ENCODE measurements at places on chromosomes 12 and 14.

GRCh38 chr12:117318591-117318990, 42.8 kb downstream of the NOS1 start:
- DNase-seq: no peak

DNA sequence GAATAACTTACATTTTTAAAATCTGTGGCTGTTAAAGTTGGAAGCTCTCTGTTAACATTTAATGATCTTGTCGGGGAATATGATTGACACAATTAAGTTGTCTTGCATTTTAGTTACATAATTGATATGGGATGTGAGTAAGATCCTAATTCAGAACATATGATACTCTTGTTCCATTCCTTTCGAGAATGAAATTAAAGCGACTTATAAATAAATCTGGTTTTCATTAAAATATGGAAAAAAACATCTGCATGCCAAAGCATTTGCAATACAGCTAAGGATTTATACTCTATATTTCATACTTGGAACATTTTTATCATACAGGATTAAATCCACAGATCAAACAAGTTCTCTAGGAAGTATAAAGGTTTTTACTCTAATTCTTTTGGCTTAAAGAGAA, 52.0 kb downstream of the SLC38A6 start:
- DNase-seq: no peak

DNA sequence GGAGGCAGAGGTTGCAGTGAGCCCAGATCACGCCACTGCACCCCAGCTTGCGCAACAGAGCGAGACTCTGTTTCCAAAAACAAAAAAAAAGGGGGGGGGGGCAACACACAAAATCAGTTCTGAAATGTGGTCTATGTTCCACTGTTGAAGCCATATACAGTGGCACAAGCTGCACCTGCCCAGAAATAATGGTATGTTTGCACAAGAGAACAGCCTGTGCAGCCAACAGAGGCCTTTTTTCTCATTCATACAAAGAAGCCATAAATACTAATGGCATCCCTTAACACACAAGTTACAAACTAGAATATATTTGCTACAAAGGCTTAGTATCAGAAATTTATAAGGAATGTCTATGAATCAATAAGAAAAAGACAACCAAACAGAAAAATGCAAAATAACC, 37.1 kb downstream of the ITPR2 start:
- no peak for DNase-seq

- DNase-seq: no peak
These were observed 39.5 kb downstream of the PPHLN1 start for GRCh38 chr12:42365486-42365885.

DNA sequence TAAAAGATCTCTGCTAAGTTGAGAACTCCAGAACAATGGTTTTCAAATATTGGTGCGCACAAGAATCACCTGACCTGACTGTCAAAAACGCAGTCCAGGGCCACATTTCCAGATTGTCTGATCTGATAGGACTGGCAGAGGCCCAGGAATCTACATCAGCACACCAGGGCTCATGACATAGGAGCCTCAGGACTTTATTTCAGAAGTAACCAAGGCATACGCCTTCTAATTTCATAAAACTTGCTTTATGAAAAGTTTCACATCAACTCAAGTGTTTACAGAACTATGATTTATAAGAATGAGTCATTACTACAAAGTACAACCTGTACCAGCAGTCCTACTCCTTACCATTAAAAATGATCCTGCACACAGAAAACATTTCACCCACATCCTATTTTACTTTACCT, 47.7 kb upstream of the PTPRO start:
- no peak for DNase-seq

DNA sequence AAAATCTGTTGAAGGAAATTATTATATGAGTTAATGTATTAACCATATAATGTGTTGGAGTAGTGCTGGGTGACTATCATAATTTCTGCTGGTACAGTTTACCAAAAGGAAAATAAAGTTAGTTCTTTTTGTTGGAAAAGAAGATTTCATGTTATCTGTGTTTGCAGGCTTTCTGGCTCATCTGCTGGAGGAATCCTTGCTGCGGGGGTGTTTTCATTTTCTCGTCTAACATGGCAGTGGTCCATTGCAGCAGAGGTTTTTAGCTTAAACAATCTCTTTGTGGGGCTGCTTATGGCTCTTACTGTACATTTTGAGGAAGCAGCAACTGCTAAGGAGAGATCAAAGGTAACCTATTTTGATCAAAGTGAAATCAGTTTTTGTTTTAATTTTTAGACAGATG, 24.1 kb downstream of the TMEM260 start:
- DNase-seq: no peak

- DNase-seq: no peak
These were observed 40.3 kb downstream of the NELL2 start for GRCh38 chr12:44835641-44836379.

- DNase-seq: no peak
These were observed 4.1 kb upstream of the IFNG start for GRCh38 chr12:68163560-68164081.

GRCh38 chr12:87382959-87383566, 646.1 kb downstream of the C12orf50 start:
- DNase-seq: no peak

DNA sequence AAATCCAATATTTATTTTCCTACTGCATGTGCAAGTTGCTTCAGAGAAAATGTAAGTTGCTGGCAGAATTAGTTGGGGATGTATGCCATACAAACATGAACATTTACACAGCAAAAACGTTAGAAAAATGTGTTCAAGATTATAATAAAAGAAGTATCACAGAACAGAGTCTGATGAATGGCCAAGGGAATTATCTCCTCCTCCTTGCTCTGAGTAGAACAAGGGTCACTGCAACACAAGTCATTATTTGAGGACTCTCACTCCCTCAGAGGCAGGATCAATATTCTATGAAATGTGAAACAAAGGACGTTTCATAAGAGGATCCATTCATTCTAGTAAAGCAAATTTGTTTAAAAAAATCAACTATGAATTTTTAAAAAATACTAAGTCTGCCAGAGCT, 177.8 kb downstream of the PRKD1 start:
- no peak for DNase-seq

GRCh38 chr12:53210843-53211242, 3.8 kb upstream of the ITGB7 start:
- DNase-seq: no peak

GRCh38 chr14:26323869-26324268, 274.0 kb downstream of the NOVA1 start:
- DNase-seq: no peak

DNA sequence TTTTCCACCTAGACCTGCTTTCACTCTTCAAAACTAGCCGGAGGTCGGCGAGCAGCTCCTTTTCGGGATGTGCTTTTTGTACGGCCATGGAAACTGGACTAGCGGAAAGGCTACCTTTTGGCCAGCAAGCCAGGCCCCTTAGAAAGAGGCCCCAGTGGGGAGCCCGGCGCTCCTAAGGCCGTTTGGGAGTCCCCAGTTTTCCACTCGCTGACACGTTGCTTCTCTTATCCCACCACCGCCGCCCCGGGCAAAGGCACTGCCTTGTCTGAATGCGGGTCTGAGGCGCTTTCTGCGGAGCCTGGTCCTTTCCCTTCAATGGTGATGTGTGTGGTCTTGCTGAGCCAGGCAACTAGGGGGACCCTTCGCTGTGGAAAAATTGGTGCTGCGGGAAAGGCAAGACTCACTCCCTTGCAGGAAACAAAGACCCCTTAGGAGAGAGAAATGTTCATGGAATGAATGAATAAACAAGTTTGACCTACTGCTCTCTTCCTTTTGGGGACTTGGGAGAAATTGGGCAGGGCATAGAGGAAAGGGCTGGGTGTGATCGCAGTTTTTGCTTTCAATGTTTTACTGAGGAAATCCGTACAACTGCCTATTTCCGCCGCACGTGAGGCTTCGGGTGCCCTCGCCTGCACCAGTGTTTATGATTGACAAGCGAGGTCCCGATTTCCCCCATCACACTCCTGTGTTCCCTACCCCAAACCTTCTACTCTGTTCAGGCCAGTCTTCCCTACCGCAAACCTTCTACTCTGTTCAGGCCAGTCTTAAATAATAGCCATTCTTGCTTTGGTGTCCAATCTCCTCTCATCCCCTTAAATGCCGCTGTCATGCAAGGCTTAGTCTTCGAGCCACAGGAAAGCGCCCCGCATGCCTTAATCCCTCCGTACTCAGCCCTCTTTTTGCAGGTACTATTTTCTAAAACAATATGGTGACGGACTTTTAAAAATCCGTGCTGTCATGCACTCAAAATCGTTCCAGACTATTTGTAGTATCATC, 1.0 kb upstream of the SLC38A2 start:
- DNase-seq: no peak

- DNase-seq: no peak
These were observed 8.8 kb upstream of the EGLN3 start for GRCh38 chr14:33959692-33960151.

DNA sequence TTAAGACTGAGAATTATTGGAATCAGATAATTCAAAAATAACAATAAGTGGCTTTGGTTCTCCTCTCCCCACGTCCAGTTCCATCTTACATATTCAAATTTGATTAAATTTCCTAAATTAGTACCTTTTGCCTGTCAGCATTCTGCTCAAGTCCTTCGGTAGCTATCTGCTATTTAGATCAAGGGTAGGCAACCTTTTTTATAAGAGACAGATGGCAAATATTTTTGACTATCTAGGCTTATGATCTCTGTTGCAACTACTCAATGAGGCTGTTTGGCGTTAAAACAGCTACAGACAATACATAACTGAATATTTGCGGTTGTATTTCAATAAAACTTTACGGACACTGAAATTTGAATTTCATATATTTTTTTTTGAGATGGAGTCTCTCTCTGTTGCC, 21.7 kb downstream of the L2HGDH start:
- DNase-seq: no peak

DNA sequence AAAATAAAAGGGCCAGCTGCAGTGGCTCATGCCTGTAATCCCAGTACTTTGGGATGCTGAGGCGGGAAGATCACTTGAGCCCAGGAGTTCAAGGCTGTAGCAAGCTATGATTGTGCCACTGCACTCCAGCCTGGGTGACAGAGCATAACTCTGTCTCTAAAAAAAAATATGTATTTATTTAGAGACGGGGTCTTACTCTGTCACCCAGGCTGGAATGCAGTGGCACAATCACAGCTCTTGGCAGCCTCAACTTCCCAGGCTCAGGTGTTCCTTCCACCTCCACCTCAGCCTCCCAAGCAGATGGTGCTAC, 179.3 kb upstream of the ATF7IP start:
- DNase-seq: no peak

GRCh38 chr12:120254809-120255208, 10.7 kb downstream of the PXN start:
- no peak for DNase-seq

GRCh38 chr14:50839048-50839447, 8.1 kb upstream of the NIN start:
- no peak for DNase-seq

DNA sequence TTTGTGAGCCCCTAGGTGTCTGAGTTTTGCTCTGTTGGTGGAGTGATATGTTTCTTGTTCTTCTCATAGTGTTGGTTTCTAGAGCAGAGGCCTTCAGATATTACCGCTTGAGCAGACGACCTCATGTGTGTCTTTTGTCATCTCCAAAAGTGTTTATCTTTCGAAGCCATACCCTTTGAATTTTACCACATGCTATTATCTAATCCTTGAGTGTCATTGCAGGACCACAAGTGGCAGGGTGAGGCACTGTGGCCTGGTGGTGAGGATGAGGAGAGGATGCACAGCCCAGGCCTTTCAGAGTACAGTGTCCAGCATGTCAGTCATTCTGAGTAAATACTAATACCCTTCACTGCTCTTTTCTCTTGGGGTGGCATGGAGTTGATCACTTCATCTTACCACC, 57.2 kb upstream of the CISTR start:
- no peak for DNase-seq

DNA sequence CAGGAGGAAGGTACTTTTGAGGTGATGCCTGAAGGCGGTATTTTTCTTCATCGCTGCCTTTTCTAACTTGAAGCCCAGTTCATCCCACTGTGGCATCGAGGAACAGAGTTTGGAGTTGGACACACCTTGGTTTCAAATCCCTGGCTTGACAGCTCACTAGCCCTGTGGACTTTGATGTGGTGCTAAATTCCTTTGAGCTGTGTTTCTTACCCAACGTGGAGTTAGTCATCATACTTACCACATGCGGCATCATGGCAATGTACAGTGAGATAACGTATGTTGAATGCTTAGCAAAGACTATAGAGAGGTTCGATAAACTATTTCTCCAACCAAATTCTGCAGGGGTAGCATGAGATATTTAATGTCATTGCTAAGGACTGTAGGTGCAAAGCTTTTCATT, 3.4 kb downstream of the PLEKHG3 start:
- no peak for DNase-seq

- no peak for DNase-seq
These were observed 286.8 kb downstream of the DIO2 start for GRCh38 chr14:79924551-79924950.

GRCh38 chr12:125470838-125471783, 405.9 kb downstream of the AACS start:
- DNase-seq: no peak

DNA sequence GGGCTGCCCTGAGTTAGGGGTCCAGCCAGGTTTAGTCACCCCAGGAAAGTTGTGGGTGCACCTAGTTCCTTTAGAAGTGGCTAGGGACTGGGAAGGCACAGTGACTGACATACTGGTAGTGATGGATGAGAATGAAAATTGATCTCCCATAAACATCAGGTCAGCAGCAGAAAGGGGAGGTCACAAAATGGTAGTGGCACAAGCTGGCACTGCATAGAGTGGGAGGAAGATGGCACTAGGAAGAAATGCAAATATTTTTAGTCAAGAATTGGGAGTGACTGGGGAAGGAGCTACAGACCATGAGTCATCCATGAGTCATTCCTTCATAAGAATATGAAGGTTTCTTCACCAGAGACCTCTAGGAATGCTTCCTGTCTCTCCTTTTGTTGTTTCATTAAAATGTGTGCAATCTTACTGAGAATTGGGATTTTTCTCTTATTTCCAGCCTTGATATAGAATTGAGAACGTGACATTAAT, 198.3 kb upstream of the AMIGO2 start:
- no peak for DNase-seq

GRCh38 chr12:83143950-83144349, 457.2 kb downstream of the TMTC2 start:
- no peak for DNase-seq

DNA sequence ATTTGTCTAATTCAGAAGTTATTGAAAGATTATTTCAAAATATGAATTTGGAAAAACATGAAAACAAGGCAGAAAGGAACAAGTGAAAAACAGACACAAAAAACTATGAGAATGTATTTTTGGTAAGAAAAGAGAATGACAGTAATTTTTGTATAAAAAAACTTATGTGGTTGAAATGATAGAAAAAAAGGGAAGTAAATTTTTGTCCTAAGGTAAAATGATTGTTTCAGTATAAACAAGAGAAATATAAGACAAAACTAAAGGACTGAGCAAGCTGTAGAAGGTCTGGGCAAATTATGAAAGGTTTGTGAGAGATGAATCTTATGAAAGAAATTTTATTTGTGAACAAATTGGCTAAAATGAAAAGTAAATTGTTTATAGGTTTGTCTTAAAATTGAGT, 44.6 kb downstream of the CEP83 start:
- DNase-seq: no peak
